Breast epithelium (tissue), 4 donors: ENCODE measurements at places on chromosomes 6 and 20. TPM values are rescaled to one million over a fixed set of nuclear protein-coding genes. Genes with fewer than 3 reads are reported as not detected.

The THBS2 gene
- 73.0 TPM for total RNA-seq

The ARFGEF3 gene
- total RNA-seq = 28.1 TPM

The WFDC5 gene
- not detected for total RNA-seq

The HLA-DRB5 gene
- total RNA-seq = 0.32 TPM

The CEP85L gene
- 15.7 TPM for total RNA-seq

The HLA-F gene
- 93.7 TPM for total RNA-seq

DNA sequence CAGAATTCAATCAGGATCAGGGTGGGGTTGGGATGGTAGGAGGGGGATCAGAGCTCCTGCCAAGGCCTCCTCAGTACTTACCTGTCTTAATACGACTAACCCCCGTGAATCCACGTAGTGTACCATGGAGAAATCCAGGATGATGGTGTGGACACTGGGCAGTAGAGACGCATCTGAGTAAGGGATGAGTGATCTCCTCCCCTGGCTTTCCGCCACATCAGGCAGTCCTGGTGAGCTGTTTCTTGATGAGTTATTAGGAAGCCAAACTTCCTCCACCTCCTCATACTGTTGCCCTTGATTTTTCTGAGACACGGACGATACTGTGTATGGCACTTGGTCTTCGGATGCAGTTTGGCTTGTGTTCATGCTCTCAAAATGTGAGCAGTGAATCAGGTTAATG, 34.2 kb upstream of the SRPK1 start:
- H3K27ac ChIP-seq = no peak overlapping the region
- H3K4me3 ChIP-seq = no peak overlapping the region
- no peaks in the 10 kb centered on the region for H3K36me3 ChIP-seq
- H3K4me1 ChIP-seq = no peaks in the 10 kb centered on the region
- no peak for DNase-seq

DNA sequence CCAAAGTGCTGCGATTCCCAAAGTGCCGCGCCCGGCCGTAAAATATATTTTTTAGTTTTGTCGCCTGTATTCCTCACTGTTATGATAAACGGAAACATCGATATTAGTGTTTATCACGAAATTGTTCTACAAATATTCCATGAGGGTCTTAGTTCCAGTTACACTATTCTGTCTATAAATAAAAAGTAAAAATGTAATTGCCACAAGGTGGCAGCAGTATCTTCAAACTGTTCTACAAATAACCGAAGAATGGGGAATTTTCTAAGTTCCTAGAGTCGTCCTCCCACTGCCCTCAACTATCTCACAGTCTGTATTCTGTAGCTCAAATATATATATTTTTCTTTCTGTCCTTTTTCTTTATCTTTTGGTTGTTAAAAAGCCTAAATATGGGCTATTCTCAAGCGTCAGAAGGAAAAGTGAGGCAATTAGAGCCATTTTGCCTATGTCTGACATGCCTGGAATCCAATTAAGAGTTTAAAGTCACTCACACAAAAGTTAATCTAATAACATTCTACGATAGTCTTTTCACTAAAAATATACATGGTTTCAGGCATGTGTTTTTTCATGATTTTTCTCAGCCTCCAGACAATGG, 14.2 kb upstream of the FAM162B start:
- H3K27ac ChIP-seq = no peak overlapping the region
- H3K4me1 ChIP-seq = no peaks in the 10 kb centered on the region
- no peak for DNase-seq
- H3K27me3 ChIP-seq = no peaks in the 10 kb centered on the region
- no peak overlapping the region for H3K4me3 ChIP-seq
- no peaks in the 10 kb centered on the region for H3K36me3 ChIP-seq

DNA sequence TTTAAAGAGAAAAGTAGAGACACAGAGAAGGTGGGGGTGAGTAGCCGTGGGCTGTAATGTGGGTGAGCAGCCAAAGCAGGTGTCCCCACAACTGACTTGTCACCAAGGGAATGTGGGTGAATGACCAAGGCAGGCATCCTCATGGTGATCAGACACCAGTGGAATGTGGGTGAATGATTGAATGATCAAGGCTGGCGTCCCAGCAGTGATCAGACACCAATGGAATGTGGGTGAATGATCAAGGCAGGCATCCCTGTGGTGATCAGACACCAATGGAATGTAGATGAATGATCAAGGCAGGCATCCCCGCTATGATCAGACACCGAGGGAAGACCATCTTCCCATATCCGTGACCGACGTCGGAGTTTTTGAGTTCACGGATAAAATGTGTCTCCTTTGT, 49.8 kb upstream of the OR14J1 start:
- no peak overlapping the region for H3K4me3 ChIP-seq
- no peaks in the 10 kb centered on the region for H3K4me1 ChIP-seq
- H3K36me3 ChIP-seq = no peaks in the 10 kb centered on the region
- no peak overlapping the region for H3K27ac ChIP-seq

GRCh38 chr6:157068691-157069324, 254.5 kb downstream of the TMEM242 start:
- no peak overlapping the region for H3K27ac ChIP-seq
- no peak overlapping the region for H3K4me3 ChIP-seq
- no peaks in the 10 kb centered on the region for H3K27me3 ChIP-seq
- no peaks in the 10 kb centered on the region for H3K36me3 ChIP-seq

- no peaks in the 10 kb centered on the region for H3K27me3 ChIP-seq
- H3K4me3 ChIP-seq = peak overlapping the region; percentile 59
- H3K27ac ChIP-seq = peak overlapping the region; percentile 88
- no peaks in the 10 kb centered on the region for H3K36me3 ChIP-seq
- no peaks in the 10 kb centered on the region for H3K4me1 ChIP-seq
Measured at GRCh38 chr6:29941916-29942274, 437 bp upstream of the HLA-A start.

DNA sequence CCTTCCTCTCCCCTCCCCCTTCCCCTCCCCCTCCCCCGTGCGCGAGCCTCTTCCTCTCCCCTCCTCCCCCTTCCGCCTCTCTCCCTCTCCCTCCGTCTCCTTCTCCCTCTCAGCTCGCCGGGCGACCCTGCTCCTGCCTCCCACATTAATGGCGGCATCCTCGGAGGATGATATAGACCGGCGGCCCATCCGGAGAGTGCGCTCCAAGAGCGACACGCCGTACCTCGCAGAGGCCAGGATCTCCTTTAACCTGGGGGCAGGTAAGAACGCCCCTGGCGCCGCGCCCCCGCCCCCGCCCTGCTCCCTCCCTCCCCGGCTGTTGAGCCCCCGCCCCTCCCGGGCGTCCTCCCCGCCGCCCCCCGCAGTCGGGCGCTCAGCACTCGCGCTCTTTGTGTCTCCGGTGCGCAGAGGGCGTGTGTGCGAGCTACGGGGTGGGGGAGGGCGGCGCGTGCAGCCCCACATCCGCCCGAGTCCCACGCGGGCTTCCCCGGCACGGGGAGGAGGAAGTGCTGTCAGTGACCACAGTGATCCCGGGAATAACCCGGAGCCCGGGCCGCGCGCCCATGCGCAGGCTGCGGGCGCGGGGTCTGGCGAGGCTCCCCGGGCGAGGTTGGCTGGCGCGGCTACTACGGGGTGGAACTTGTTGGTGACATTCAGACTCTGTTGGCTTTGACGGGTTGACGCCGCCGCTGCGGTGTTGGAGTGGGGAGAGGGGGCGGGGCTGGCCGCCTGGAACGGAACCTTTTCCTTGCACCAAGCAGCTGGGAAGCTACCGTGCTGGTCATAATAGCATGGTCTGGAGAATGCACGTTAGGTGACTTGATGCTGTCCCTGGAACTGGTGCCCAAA, 33.2 kb downstream of the PHACTR1 start:
- no peak for DNase-seq
- H3K27ac ChIP-seq = no peak overlapping the region
- no peaks in the 10 kb centered on the region for H3K36me3 ChIP-seq
- H3K4me1 ChIP-seq = no peaks in the 10 kb centered on the region
- H3K4me3 ChIP-seq = peak overlapping the region; percentile 49
